ENCODE measurements at places on chromosomes 1 and 21. TPM values are rescaled to one million over a fixed set of nuclear protein-coding genes. Genes with fewer than 3 reads are reported as not detected.

DNA sequence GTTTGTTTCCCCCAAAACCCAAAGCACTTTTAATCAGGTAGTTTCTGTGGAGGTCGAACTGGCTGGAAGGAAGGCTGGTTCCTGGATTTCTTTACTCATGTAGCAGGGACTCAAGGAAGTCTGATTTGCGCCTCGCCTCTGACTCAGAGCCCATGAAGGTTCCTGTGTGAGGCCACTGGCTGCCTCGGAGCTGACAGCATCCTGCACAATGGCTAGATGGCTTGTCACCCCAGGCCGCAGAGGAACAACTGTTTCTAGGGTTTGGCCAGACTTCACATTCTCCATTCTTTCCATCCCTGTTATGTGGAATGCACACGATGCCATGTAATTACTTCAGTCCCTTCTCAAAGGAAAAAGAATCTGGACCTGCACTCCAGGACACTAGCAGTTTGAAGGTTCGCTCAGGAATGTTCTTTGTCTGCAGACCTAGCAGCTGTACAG is 39.1 kb upstream of the PRSS38 start:
- H3K27me3 ChIP-seq, result no peaks in the 10 kb centered on the region
- H3K4me1 ChIP-seq, result peaks cover 26% of the 10 kb centered on the region
- H3K27ac ChIP-seq, result no peak overlapping the region
- H3K36me3 ChIP-seq, result no peaks in the 10 kb centered on the region
- DNase-seq, result no peak

DNA sequence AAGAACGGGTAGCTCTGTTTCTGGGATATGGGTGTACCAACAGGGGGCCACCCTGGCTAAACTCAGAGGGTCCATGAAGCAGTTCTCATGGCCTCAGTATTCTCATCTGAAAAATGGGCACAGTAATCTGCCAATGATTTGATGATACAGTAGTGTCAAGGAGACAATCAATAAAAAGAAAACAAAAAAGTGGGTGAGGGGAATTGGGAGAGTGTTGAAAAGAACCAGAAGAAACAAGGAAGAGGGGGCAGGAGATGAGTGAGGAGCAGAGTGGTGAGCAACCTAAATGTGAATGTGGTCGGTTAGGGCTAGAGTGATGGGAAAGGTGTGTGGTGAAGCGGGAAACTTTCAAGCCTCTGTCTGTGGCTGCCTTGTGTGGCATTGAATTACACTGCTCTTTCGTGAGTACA is 2.0 kb downstream of the SLAMF7 start:
- no peak overlapping the region for H3K27ac ChIP-seq
- H3K27me3 ChIP-seq, result no peaks in the 10 kb centered on the region
- H3K36me3 ChIP-seq, result no peaks in the 10 kb centered on the region
- DNase-seq, result no peak

Gene SPRR1A
- not detected for total RNA-seq

DNA sequence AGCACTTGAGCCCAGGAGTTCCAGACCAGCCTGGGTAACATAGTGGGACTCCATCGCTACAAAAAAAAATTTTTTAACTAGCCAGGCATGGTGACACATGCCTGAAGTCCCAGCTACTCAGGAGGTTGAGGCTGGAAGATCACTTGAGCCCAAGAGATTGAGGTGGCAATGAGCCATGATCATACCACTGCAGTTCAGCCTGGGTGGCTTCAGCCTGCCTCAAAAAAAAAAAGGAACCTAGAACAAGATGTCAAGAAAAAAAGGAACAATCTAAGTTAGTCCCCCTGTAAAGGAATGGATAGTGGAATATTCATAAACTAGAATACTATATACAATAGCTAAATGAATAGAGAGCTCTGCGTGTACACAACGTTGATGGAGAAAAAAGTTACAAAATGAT is 14.4 kb downstream of the NSL1 start:
- H3K27ac ChIP-seq, result no peak overlapping the region
- H3K4me1 ChIP-seq, result no peaks in the 10 kb centered on the region
- no peaks in the 10 kb centered on the region for H3K27me3 ChIP-seq
- H3K36me3 ChIP-seq, result peaks cover 6% of the 10 kb centered on the region
- no peak for DNase-seq

DNA sequence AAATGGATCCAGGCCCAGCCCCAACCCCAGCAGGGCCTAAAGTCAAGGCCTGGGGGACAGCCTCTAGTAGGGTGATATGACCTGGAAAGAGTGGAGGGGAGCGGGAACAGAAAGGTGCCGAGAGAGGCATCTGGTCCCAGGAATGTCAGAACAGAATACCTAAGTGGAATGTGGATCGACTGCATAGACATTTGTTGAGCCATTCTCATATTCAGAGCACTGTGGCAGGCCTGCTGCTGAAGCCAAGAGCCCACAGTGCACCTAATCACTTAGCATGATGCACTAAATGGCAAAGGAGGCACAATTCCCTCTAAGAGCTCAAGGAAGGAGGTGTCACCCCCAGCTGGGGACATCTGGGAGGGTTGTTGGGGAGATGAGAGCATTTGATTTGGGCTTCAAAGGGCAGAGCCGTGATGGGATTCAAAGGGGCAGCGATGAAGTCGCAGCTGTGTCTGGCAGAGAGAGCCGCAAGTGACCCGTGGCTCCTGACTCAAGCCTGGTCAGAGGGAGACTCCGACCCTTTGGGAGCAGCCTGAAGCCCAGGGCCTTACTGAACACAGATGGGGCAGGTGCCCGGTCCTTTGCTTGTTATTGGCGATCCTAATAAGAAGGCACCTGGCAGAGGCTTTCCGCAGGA is 8.6 kb upstream of the PKP1 start:
- DNase-seq, result no peak
- no peaks in the 10 kb centered on the region for H3K36me3 ChIP-seq
- no peak overlapping the region for H3K27ac ChIP-seq
- no peaks in the 10 kb centered on the region for H3K27me3 ChIP-seq
- H3K4me1 ChIP-seq, result no peaks in the 10 kb centered on the region
- no peak overlapping the region for H3K4me3 ChIP-seq

- H3K27ac ChIP-seq, result no peak overlapping the region
- H3K27me3 ChIP-seq, result no peaks in the 10 kb centered on the region
- no peaks in the 10 kb centered on the region for H3K4me1 ChIP-seq
- no peak for DNase-seq
- no peak overlapping the region for H3K4me3 ChIP-seq
Observed at GRCh38 chr1:27372808-27373690, 1.6 kb downstream of the FCN3 start.

DNA sequence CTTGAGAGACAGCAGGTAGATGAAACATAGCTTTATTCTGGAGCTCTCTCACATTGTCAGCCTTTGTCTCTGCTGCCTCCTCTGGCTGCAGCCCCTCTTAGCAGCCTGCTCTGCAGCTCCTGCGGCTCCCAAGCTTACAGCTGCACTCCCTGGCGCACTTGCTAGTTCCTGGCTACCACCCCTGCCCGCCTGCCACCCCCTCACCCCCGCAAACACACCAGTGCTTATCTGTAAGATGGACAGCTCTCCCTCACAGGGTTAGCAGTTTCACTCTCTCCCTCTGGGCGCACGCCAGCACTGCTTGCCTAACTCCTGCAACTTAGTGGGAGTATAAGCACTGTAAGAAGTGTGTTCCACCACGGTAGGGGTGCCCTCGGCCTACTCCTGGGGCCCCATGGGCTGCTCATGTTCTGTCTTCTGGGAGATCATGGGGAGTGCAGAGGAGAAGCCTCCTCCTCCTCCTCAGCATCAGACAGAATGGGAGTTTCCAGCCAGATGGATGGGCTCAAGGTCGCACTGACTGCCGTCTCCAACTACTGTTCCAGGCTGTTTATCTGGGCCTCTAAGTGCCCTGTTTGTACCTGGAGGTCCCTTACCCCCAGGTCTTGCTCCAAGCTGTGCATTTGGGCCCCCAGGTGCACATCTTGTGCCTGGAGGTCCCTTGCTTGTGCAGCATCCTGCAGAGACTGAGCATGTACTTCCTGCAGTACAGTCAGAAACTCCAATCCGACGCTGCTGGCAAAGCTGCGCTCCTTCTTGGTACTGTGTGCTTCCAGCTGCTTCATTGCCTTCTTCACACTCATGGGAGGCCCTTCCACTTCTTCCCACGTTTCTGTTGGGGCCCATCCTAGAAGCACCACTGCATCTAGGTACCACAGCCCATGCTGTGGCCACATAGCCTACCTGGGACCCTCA is 1388.1 kb downstream of the AMY1C start:
- H3K4me1 ChIP-seq, result no peaks in the 10 kb centered on the region
- H3K27ac ChIP-seq, result no peak overlapping the region
- H3K27me3 ChIP-seq, result no peaks in the 10 kb centered on the region
- H3K4me3 ChIP-seq, result no peak overlapping the region
- DNase-seq, result no peak

Gene IGFN1
- total RNA-seq, result not detected

Data from naive thymus-derived CD4-positive, alpha-beta T cell (primary cell).